ENCODE measurements at places on chromosomes 7 and 10. TPM values are rescaled to one million over a fixed set of nuclear protein-coding genes. Genes with fewer than 3 reads are reported as not detected.
A peak's percentile ranks its signal among the peaks of the same experiment; 100 is the strongest.

TMEM236 gene
- 5.9 TPM for total RNA-seq

DNA sequence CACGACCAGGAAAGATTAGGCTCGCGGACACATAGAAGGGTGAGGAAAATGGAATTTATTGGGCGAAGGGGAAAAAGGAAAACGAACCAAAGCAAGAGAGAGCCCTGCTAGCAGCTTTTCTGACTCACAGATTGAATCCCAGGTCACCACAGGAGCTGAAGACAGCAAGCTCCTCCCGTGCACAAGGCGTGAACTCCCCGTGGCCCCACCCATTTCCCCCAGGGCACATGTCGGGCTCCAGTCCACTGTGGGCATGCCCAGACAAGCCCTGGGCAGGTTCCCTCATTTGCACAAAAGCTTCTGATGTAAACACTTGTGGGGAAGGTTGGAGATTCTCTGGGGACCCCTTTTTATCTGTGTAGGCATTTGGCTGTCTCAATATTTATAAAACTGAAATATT is 582.4 kb downstream of the SUGCT start:
- peaks cover 5% of the 10 kb centered on the region for H3K4me1 ChIP-seq
- no peaks in the 10 kb centered on the region for H3K27me3 ChIP-seq
- H3K27ac ChIP-seq = no peak overlapping the region
- peak; percentile 49 for DNase-seq

CALCR gene
- total RNA-seq = 0.24 TPM

DNA sequence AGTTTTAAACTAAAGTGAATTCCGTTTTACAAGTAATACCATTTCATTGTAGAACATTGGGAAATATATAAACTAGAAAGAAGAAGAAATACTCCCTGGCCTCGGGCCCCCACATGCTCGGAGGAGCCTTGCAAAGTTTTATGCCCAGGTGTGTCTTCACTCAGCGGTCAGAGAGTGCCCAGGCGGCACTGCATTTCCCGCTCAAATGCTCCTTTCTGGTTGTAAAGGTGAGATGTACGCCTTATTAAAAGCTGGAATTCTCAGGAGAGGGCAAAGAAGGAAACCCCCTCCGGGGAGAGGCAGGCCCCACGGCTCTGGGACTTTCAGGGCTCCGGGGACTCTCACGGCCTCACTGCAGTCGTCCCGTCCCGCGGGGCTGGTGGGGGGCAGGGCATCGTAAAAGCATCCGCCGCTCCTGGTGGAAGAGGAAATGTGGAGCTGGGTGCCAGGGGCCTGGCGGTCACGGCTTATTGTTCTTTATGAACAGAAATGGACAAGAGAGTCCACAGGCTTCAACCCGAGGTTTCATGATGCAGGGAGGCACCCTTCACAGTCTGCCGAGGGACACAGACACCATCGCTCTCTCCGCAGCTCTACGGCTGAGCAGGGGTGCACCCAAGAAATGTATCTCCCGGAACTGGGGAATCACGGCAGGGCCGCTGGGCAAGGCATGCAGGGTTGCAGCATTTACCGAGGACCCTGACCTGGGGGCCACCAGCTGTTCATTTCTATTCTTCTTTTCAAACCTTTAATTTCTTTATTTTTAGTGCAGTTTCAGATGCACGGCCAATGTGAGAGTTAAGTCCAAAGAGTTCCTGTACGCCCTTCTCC is 47.7 kb upstream of the INPP5A start:
- H3K27ac ChIP-seq = no peak overlapping the region
- peaks cover 11% of the 10 kb centered on the region for H3K4me1 ChIP-seq
- peak; percentile 39 for DNase-seq
- H3K36me3 ChIP-seq = no peaks in the 10 kb centered on the region
- H3K27me3 ChIP-seq = no peaks in the 10 kb centered on the region

GRCh38 chr10:26790221-26790995 is 70.3 kb downstream of the ABI1 start:
- H3K36me3 ChIP-seq = no peaks in the 10 kb centered on the region
- H3K27ac ChIP-seq = no peak overlapping the region
- no peaks in the 10 kb centered on the region for H3K27me3 ChIP-seq
- H3K4me3 ChIP-seq = no peak overlapping the region
- peaks cover 8% of the 10 kb centered on the region for H3K4me1 ChIP-seq
- no peak for DNase-seq

DNA sequence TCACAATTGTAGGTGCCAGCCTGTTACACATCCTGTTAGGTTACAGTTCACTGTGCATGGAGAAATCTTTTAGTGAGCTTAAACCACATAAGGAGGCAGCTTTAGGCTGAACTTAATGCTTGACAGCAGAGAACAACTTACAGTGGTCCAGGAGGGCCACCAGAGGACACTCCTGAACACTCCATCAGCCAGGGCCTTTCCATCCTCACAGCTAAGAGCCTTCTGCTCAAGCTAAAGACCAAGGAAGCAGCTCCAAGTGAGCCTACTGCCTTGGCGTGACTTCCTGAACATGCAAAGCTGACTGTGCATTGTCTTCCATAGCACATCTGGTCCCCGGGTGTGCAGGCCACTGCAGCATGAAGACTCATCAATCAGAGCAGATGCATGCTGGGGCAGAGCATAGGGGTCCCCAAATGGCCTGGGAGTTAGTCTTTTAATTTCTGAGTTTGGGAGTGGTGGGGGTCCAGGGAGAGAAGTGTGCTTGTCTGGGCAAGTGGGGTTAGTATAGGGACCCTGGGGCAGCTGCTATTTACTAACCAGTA is 105.0 kb downstream of the ZNF248 start:
- no peaks in the 10 kb centered on the region for H3K36me3 ChIP-seq
- H3K4me3 ChIP-seq = no peak overlapping the region
- no peak overlapping the region for H3K27ac ChIP-seq
- DNase-seq = no peak
- H3K4me1 ChIP-seq = no peaks in the 10 kb centered on the region
- H3K27me3 ChIP-seq = no peaks in the 10 kb centered on the region

GRCh38 chr10:33722067-33722466 is 387.6 kb upstream of the NRP1 start:
- DNase-seq = no peak
- no peaks in the 10 kb centered on the region for H3K4me1 ChIP-seq
- no peak overlapping the region for H3K27ac ChIP-seq
- no peaks in the 10 kb centered on the region for H3K27me3 ChIP-seq
- no peaks in the 10 kb centered on the region for H3K36me3 ChIP-seq

FAM20C gene
- total RNA-seq = 42.9 TPM

TUBB8 gene
- total RNA-seq = 0.38 TPM

All from lower lobe of right lung (tissue), 2 donors.